ENCODE measurements at places on chromosomes 1 and 21.

- DNase-seq, result no peak
Measured at GRCh38 chr1:245201827-245202226, 47.0 kb downstream of the KIF26B start.

DNA sequence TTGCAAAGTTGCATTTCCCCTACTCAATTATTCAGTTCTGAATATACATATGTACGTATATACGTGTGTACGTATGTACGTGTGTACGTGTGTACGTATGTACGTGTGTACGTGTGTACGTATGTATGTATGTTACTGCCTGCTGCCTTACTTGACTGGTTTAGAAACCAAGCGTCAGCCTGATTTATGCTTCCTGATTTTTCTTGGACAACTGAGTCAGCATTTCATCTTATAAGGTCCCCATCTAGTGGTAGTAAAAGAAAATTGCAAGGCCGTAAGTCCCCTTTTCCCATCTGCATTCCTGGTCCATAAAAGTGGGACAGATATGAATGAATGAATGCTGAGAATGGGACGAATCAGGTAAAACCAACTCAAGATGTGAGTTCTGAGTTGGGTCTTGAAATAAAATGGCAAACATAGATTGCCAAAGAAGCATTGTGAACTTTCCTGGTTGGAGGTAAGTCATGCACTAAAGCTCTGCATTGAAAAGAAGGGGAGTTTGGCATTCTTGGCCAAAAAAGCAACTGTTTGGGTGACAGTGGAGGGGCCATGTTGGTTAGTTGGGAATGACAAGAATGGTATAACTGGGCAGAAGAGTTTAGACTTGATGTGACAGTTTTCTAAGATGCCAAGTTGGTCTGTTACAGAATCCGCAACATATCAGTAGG lies 76.4 kb upstream of the DNAH14 start:
- DNase-seq, result no peak

DNA sequence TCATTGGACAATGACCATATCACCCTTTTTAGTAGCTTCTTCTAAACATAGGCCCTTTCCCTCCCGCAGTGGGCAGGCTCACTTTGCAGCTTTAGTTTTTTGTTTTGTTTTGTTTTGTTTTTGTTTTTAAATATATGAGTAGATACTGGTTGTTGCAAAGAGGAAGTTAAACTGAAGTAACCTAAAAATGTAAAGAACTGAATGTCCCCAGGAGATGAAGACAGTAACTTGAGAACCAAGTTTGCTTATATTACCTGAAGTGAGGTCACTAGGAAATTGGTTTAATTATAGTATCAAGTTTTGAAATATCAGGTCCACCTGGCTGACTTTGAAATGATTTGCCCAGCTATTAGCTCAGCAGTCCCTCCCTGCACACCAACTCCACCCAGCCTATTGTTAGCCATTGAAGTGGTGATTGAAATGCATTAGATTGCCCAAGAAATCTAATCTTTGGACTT lies 18.2 kb downstream of the SMAP2 start:
- DNase-seq, result no peak

DNA sequence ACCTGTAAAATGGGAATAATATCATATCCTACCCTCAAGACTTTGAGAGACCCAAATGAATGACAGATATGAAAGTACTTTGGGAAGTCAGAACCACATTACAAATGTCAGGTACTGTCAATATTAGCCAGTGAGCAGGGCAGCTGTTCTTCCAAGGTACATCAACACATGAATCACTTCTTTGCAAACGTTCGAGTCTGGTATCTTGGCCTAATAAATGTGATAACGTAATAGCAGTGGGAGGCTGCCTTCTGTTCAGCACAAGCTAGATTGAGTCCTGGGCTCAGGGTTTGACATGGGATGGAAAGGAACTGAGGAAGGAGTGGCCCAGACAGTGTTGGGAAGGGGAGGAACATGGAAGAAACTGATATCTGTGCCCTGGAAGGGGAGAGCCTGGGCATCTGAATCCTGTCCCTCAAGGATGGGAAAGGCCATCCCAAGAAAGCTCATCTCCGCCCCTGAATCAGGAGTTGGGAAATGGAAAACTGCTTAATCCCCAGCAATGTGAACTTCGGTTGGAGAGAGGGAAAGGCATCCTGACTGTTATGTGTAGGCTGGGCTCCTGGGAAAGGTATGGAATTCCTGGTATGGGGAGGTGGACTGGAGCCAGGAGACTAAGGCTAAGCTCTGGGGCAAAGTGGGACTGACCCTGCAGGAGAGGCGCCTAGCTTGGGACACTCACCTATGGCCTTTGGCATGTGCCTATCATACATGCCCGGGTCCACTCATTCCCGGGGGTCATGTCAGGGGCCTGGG lies 14.3 kb downstream of the KCNC4 start:
- DNase-seq, result no peak

GRCh38 chr1:208433971-208434370 lies 189.8 kb upstream of the PLXNA2 start:
- no peak for DNase-seq

DNA sequence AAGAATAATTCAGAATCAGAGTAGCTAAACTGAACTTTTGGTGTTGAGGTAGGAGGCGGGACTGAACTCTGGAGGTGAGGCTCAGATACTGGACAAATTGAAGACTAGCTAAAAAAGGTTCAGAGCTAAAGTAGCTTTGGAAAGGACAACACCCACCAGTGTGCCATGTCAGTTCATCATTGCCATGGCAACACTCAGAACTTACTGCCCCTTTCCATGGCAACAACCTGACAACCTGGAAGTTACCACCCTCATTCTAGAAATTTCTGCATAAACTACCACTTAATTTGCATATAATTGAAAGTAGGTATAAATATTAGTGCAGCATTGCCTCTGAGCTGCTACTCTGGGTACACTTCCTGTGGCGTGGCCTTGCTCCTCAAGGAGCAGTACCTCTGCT lies 30.3 kb upstream of the POGK start:
- DNase-seq, result no peak

GRCh38 chr1:201655910-201656309 lies 117.0 kb downstream of the NAV1 start:
- DNase-seq, result no peak

GRCh38 chr1:158014731-158015320 lies 21.4 kb downstream of the KIRREL1 start:
- DNase-seq, result no peak

GRCh38 chr1:28286111-28286510 lies 26.8 kb downstream of the SESN2 start:
- DNase-seq, result no peak

- DNase-seq, result no peak
Measured at GRCh38 chr21:35601211-35601610, 459.1 kb downstream of the SETD4 start.

DNA sequence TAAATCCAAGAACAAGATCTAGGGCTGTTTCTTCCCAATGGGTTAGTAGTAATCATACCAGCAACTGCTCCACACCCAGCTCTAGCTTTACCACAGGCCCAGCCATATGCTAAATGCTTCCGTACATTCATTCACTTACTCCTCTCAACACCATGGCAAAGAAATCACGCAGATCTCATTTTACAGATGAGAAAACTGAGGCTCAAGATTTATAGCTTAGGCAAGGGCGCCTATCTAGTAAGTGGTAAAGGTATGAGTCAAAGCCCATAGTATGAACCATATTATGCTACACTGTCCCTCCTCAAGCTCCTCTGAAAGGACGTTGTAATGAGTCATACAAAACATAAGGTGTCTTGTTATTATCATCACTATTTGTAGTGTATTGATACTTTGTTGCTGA lies 82.2 kb downstream of the NIBAN1 start:
- DNase-seq, result no peak

GRCh38 chr1:179825206-179825605 lies 52.4 kb downstream of the TOR1AIP2 start:
- DNase-seq, result no peak

- DNase-seq, result no peak
Measured at GRCh38 chr1:21613072-21613867, 55.9 kb downstream of the RAP1GAP start.

DNA sequence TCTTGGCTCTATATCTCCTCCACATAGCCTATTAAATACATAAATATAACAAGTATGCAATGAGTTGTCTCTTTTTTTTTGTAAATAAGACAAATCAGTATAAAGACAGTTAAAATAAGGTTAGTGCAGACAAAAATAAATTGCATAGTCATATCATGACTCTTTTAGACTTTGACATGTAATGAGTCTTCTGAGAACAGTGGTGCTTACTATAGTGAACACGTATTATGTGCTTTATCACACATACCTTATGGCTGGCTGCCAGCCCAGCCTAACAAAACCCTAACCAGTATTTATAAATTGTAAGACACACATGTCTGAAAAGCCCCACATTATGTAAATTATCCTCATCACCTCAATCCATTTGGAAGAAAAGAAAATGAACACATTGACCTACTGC lies 29.1 kb upstream of the F13B start:
- DNase-seq, result no peak

DNA sequence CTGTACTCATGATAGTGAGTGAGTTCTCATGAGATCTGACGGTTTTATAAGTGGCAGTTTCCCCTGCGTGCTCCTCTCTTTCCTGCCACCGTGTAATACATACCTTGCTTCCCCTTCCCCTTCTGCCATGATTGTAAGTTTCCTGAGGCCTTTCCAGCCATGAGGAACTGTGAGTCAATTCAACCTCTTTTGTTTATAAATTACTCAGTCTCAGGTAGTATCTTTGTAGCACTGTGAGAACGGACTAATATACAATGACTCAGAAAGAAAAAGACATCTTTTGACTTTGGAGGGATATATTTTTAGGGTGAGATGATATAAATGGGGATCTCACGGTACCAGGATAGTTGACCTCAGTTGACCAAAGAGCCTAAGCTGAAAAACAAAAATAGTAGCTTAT lies 74.7 kb upstream of the BACH1 start:
- no peak for DNase-seq

DNA sequence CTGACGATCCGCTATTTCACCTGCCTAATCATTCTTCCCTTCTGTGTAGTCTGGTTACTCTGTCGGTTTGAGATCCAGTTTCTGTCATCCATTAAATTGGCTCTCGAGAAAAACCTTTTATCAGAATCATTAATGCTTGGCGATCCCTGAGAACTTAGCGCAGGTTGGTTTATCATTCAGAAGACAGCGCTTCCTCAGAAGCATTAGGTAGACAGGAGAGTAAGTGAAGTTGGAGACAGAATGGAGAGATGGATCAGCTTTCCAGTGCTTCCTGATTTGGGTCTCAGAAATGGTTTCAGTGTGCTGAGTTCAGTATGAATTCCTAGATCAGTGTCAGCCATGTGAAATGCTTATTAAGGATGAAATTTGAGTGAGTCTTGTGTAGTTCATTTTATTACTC lies 1.3 kb downstream of the USP1 start:
- no peak for DNase-seq

GRCh38 chr1:174165471-174166137 lies 6.3 kb downstream of the RABGAP1L start:
- DNase-seq, result no peak

- no peak for DNase-seq
Measured at GRCh38 chr1:117389284-117389683, 22.0 kb downstream of the MAN1A2 start.

GRCh38 chr1:2189459-2190425 lies 4.8 kb downstream of the FAAP20 start:
- DNase-seq, result peak; percentile 85

GRCh38 chr1:223331929-223332328 lies 32.0 kb downstream of the SUSD4 start:
- no peak for DNase-seq

- peak; percentile 38 for DNase-seq
Measured at GRCh38 chr1:25795946-25796810, 3.8 kb upstream of the SELENON start.
